ENCODE measurements at places on chromosomes 1 and 21. TPM values are rescaled to one million over a fixed set of nuclear protein-coding genes. Genes with fewer than 3 reads are reported as not detected.

GRCh38 chr1:42168763-42169162 is 4.2 kb upstream of the GUCA2A start:
- no peak for DNase-seq

DNA sequence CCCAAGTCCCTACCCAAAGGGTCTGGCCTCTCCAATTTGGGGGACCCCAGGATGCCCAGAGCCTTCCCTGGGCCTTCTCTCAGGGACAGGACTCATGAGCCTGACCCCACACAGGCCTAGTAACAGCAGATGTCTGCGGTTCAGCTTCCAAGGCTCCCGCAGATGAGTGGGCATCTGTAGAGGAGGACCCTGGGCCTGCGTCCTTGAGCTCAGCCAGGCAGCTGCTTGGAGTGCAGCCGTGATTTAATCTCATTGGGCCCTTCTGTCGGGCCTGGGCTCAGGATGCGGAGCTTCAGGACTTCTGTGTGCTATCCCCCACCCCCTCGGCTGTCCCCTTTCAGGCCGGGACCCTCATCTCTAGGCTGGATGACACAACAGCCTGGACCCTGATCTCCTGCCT is 35.4 kb downstream of the IGSF21 start:
- DNase-seq: no peak

DNA sequence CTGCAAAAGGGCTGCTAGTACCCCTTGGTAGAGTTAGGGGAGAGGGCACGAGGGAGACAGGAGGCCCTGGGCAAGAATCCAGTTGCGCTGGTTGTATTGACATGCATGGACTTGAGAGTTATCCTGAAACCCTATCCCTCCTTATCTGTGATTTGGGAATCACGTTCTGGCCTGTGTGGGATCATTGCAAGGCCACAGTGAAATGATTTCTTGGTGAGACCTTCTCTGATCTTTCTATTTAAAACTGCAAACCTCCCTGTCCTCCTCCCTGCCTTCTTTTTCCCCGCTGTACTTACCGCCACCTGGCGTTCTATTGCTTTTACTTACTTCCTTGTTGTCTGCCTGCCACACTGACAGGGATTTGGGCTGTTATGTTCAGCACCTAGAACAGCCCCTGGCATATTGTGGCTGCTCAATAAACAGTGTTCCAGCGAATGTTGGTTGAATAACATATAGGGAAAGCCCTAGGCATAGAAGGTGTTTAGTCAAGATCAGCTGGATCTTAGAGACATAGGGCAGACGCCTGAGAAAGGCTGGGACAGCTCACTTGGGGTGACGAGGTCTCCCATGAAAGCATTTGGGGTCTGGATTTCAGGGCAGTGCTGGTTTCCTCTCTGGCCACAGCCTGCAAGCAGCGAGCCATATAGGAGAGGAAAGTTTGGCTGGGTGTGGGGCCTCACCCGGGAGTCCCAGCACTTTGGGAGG is 25.6 kb downstream of the ALPL start:
- peak; percentile 77 for DNase-seq

The CNR2 gene
- total RNA-seq: not detected

The CSRP1 gene
- 2.5 TPM for total RNA-seq

Measured in neural progenitor cell (in vitro differentiated cells).